Right ventricle myocardium inferior (tissue), 1 donor: ENCODE measurements at places on chromosomes 7 and 10. TPM values are rescaled to one million over a fixed set of nuclear protein-coding genes. Genes with fewer than 3 reads are reported as not detected.

The FGL2 gene
- 13.0 TPM for total RNA-seq

The NKX1-2 gene
- not detected for total RNA-seq

The TRIP6 gene
- 15.5 TPM for total RNA-seq

The EMX2 gene
- total RNA-seq, result not detected

The C7orf33 gene
- not detected for total RNA-seq

The FKBP6 gene
- not detected for total RNA-seq

The ITGB8 gene
- 2.5 TPM for total RNA-seq

The ANKRD7 gene
- 0.70 TPM for total RNA-seq

The PAX4 gene
- total RNA-seq, result not detected

The PLAC9 gene
- total RNA-seq, result 45.2 TPM

- DNase-seq, result no peak
Measured at GRCh38 chr10:110268971-110269370, 35.7 kb downstream of the SMNDC1 start.

- DNase-seq, result no peak
Measured at GRCh38 chr7:140069298-140069949, 6.7 kb upstream of the PARP12 start.

- peak; percentile 35 for DNase-seq
Measured at GRCh38 chr7:103680161-103681144, 234.4 kb upstream of the SLC26A5 start.

- DNase-seq, result no peak
Measured at GRCh38 chr10:118271671-118272070, 70.5 kb downstream of the FAM204A start.

DNA sequence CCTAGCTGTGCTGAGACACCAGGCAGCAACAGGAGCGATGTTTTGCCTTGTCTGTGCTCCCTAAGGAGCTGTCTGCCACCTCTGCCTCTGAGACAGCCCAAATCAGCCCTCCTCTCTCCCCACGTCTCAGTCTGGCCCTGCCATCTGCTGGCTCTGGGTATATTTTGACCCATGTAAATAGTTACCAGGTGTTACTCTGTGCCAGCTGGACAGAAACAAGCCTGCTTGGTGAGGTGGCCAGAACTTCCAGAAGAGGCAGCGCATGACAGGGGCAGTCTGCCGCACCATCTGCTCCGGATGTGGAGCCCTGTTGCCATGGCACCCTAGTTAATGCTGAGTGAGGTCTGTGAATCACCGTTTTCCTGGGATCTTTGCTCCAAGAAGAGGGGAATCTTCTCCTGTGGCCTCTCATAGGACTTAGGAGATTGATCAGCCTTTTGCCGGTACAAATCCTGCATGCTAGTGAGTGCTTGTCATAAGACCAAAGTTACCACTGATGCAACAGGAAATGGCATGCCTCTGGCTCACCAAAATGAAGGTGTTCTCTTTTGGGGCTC is 31.8 kb downstream of the GSTO2 start:
- DNase-seq, result peak; percentile 78

- no peak for DNase-seq
Measured at GRCh38 chr7:50857804-50858489, 75.3 kb upstream of the GRB10 start.

- no peak for DNase-seq
Measured at GRCh38 chr7:29190349-29191045, 4.1 kb upstream of the CHN2 start.

GRCh38 chr10:478471-479245 is 210.8 kb downstream of the DIP2C start:
- DNase-seq, result no peak

DNA sequence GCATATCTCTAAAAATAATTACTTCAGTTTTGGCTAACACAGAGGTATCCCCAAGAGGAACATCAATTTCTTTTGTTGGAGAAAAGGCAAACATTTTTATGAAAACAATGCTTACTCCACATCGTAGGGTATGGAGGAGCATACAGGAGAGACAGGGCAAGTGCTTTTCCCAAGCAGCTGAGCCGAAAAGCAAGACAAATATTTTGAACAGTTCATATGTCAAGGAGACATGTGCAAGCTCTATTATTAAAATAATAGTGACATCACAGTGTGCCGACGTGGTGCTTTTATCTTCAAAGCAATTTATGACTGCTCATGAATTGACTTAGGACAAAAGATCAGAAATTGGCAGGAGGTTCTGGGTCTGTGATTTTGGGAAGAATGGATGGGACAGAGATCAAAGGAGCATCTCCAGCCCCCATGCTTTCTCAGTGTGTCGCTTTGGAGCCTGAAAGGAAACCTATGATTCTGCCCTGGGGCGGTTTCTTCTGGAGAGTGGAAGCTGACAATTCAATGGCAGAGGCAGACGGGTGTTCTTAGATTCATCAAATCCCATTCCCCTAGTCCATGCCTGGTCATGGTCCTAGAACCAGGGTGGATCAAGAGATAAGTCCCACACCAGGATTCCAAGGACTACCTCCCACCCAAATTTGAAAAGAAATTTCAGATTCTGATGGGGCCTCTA is 97.1 kb downstream of the JCAD start:
- no peak for DNase-seq

DNA sequence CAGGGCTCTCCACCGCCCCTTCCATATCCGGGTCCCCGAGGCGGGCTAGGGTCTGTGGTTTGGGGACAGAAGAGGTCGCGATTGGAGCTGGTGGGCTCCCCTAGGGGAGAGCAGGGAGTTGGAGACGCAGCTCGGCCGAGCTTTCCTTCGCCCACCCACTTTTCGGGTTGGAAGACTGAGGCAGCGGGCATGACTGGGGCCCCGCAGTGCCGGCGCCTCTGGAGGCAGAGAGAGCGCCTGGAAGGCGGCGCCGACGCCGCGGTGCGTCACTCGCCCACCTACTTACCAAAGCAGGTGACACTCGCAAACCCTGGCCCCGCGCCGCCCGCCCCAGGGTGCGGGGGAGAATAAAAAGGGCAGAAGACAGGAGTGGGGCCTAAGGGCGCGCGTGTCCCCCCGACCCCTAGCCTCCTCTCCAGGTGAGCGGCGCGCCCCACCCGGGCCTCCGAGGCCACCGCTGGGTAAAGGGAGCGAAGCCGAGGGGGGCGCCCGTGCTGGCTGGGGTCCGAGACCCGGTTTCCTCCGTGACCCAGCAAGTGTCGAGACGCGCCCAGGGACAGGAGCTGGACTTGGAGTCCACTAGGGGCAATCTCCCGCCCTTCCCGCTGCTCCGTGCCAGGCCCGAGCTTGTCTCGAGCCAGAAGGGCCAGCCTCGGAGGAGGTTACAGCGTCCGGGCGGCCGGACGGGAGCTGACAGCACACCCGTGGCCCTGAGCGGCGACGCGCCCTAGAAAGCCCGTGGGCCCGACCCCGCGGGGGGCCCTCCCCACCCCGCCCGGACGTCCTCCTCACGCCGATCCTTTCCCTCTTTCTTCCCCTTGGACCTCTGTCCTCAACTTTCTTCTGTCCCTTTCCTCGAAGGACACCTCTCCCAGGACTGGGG is 34.4 kb upstream of the GRID1 start:
- DNase-seq, result peak; percentile 78

DNA sequence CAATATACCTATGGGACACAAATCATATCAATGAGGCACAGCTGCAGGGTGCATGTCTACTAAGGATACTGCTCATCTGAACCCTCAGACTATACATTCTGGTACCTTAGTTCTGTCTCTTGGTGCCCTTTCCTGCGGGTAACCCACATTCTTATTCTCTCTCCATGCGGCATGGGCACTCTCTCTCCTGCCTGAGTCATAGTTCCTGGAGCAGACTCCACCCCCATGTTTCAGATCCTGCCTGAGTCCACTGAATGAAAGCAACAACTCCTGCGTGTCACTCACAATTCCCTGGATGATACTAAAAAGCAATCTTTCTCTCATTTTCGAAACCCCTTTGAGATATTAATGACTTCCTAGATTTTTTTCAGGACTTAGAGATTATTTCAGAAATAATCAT is 653.1 kb upstream of the C7orf33 start:
- DNase-seq, result no peak

- no peak for DNase-seq
Measured at GRCh38 chr10:49071160-49071761, 44.1 kb downstream of the VSTM4 start.

DNA sequence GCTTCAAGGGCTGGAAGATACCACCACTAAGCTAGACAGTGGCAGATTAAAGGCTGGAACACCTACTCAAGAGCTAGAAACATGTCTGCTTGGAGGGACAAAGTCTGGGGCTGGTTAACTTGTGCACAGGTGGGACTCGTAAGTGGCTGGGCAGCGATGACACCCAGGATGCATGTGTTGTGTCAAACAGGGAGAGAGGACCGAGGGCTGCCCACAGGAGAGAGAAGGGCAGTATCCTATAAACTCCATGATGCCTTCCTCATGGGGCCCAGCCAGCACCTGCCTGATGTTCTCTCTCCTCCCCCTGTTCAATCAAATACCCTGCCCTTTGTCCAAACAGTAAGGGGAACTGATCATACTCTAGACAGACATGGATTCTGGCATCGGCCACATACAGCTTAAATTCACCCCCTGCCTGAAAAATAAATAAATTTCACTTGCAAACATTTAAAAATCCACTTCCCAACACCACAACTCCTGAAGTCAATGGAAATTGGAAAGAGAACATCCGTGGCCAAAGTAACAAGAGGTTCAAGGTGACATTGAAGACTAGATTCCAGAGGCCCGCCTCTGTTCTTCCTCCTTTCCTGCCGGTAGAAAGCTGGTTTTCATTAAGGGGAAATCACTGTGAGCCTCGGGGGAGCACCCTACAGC is 50.6 kb downstream of the CHST15 start:
- no peak for DNase-seq

DNA sequence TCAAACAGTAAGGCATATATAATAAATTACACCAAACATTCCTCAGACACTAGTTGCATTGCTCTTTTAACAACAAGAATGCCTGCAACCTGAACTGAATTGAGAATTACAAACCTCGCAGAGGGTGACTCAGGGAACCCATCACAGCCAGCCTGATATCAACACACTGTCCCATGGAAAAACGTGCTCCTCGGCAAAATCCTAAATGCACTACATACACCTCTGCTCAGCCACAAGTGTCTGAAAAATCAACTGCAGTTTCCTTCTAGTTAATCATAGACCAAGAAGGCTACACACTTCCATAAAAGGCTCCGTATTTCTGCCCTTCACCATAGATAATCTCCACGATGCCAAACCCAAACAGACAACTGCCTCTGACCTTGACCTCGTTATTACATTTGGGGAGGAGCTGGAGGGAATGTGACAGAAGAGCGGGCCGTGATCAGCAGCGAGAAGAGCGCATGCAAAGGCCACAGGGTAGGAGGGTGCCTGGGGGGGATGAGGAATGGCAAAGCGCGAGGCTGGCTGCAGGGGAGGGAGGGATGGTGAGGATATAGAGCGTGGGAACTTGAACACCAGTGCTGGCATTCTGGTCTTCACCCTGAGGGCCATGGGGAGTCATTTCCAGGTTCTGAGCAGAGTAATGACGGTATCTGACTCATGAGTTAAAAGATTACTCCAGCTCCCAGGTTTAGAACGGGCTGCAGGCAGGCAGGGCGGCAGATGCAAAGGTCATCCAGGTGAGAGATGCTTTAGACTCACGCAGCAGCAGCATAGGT is 201.9 kb upstream of the FRMD4A start:
- DNase-seq, result no peak

DNA sequence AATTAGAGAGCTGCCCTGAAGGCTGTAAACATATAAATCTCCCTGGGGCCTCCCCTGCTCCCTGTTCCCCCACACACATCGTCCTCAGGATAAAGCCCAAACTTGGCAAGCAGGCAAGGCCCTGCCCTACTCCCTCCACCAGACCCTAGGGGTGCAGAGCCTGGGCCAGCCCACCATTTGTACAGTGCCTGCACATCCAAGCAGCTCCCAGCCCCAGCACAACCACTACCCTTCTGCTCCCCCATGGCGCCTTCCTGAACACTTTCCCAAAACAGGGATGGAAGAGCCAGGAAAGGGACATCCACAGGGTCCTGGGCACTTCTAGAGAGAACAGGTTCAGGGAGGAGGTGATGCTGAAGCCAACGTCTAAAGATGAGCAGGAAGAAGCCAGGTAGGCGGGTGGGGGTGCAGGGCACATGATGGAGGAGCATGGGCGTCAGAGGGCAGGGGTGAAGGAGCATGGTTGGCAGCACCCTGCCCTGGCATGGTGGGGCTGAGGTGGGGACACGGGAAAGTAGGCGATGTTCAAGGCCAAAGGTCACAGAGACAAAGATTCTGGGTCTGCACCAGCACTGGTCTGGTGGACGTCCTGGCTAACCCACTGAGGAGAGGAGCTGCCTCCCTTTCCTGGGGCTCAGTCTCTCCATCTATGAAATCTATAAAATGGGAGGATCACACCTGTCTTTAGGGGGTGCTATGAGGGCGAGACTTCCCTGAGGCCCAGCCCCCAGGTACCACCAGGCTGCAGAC is 140.6 kb downstream of the ARHGAP22 start:
- no peak for DNase-seq

DNA sequence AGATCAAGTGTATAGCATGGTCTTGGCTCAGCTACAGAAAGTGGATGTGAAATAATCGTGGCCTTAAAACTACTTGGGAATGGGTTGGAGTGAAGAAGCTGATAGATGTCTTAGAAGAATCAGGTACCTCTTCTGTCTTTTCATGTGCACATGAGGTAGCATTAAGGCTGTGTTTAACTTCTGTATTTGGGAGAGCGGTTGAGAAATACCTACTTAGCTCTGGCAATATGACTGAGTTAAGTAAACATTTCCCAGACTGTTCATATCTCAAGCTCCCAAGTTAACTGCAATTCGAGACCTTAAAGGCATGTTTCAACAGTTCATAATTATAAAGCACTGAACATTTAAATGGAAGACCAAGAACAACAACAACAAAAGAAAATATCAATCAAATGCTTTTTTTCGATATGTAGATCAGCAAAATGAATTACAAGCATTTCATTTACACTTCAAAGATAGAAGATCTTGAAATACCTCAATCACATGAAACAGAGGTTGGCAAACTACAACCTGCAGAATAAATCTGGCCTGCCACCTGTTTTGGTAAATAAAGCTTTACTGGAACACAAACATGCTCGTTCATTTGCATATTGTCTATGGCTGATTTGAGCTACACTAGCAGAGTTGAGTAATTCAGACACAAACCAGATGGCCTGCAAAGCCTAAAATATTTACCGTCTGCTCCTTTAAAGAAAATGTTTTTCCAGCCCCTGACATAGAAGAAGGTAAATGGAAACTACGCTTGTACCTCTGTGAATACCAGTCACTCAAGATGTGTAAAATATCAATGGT is 337.1 kb upstream of the GLI3 start:
- DNase-seq, result no peak
